ENCODE measurements at places on chromosomes 12 and 14.

DNA sequence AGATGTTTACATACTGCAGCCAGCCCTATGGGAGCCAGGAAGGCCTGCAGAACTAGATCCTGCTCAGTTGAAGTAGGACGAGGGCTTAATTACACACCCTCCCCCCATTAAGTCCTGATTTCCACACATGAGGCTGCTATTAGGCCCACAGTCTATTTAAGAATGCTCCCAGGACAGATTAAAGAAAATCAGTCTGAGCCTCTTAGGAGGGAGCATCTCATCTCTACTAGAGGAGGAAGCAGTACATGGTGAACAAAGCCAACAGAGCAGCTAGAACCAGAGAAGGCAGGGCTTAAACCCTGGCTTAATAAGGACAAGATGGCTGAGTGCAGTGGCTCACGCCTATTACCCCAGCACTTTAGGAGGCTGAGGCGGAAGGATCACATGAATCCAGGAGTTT lies 55.8 kb upstream of the ARHGAP5 start:
- DNase-seq: no peak

- DNase-seq: no peak
These were observed 80.7 kb downstream of the SLC38A1 start for GRCh38 chr12:46188170-46188569.

DNA sequence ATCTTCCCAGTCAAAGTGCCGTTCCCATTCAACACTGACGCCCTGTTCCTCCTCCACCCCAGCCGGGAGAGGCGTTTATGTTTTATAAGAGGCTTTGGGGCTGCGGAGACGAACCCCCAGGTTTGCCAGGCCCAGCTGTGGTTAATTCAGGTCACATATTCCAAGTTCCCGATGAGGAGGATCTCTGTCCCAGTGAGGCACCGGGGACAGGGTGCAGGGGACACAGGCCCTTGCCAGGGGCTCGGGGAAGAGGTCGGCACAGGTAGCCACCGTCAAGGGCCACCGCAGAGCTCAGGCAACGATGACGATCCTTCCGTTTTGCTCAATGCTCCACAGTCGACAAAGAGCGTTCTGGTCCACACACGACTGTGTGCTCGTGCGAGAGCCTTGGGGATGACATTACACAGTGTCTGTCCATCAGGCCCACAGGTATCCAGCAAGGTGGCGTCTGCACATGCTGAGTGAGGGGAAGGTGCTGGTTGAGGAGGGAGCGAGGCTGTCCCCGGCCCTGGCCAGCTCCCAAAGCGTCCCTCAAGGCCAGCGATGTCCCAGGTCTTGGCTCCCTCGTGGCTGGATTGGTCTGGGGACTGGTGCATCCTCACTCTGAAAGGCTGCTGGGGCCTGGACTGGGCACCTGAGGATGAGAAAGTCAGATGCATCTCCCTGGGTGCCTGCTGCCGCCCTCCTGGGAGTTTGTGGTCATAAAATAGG lies 189.2 kb upstream of the C14orf180 start:
- DNase-seq: no peak

- no peak for DNase-seq
These were observed 329.6 kb downstream of the ADGRD1 start for GRCh38 chr12:131283191-131283861.

GRCh38 chr14:89649451-89650075 lies 232.5 kb upstream of the FOXN3 start:
- no peak for DNase-seq

DNA sequence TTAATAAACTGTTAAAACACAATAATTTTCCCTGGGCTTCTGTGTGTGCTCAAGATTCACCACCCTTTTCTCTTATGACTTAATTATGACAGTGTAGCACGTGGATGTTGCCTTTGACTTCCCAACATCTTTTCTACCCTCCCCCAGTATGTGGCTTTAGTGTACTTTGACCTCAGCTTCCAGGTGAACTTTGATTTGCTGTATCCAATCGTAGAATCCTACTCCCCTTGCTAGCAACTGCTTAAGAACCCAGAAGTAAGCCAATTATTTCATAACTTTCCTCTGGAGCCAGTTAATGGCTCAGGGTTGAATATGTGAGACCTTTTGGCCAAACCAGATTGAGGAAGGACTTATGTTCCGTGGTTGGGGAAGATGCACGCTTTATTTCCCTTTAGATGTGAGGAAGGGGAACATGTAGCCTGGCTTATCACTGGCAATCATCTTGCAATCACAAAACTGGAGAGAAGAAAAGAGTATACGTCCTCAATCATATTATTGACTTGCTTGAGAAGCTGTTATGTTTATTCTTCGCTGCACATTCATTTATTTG lies 259.6 kb upstream of the ATP2B1 start:
- DNase-seq: no peak

DNA sequence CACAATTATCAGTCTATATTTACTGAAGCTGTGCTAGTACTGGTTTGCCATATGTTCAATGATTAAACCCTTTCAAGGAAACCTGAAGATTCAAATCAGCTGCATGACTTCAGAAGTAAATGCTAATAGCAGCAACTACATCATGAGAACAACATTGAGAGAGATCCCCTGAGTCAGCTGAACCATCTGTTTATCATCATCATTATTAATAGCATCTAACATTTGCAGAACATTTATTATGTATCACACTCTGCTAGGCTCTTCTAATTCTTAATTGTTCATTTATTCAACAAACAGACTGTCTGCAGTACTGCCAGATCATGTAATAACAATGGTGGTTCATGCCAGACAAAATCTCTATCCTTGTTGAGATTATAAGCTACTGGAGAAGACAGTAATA lies 157.4 kb downstream of the KLHL28 start:
- DNase-seq: no peak

GRCh38 chr14:65210118-65210821 lies 108.0 kb upstream of the MAX start:
- no peak for DNase-seq

DNA sequence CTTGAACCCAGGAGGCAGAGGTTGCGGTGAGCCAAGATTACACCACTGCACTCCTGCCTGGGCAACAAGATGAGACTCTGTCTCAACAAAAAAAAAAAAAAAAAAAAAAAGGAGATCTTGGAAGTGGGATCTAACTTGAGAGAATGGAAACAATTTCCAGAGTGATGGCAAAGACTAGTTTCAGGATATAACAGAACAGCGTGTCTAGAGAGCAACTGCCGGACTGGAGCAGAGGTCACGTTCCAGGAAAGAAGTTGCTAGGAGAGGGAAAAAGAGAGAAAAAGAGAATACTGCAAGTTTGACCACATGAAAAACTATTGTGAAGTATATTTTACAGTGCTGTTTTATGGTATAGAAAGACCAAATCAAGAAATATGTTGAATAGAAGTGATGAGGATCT lies 118.0 kb downstream of the MON2 start:
- no peak for DNase-seq

GRCh38 chr14:35196571-35196970 lies 74.2 kb downstream of the PRORP start:
- no peak for DNase-seq

DNA sequence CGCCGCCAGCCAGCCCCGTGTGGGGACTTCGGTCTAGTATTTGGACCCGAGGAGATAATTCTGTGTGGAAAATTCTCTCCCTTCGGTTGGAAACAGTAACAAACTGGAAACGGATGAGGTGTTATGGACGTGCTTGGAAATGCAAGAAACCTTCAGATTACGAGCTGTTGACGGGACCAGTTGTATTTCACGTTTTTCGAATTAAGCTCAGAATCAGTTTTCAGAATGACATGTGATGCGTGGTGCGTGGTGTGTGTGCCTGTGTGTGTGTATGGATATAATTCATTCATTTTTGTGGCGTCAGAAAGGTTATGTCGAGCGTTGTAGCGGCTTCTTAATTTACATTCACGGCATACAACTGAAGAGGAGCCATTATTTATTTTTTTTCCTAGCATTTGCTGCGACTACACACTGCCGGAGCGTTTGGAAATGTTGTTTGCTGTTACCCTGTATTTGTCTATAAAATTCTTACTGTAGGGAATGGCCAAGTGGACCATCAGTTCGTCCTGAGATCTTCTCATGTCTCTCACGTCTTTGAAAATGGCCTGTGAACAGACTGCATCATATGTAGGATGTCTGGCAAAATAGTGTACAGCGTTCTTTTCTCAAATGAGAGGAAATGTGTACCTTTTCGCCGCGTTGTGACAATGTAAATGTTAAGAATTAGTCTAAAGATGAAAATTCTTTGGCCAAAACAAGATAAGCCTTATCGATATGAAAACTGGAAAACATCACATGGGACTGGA lies 1.3 kb downstream of the TRAF3 start:
- DNase-seq: peak; percentile 15

GRCh38 chr14:22533057-22533704 lies 55.8 kb downstream of the DAD1 start:
- no peak for DNase-seq

DNA sequence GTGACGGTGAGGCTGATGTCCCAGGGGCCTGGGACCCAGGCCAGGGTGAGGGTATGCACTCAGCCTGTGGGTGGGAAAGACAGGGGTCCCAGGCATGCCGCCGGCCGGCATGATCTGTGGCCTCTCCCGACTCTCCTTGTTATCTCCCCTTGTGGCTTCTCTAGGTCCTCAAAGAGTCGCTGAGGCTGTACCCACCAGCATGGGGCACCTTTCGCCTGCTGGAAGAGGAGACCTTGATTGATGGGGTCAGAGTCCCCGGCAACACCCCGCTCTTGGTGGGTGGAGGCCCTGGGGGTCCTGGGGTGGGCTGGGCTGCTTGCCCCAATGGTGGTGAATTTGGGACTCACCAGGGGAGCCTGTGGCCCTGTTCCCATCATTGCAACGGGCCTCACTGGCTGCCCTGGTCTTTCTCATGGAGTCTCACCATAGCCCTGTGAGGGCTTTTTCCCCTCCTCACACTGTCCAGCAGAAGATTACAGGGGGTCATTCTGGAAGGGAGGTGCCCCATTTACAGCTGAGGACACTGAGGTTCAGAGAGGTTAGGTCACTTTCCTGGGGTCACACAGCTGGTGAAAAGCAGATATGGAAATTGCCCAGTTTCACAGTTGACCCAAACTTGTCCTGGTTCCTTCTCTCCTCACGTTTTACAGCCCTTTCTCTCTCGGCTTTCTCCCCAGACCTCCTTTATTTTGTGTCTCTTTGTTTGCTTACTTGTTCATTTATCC lies 37.9 kb downstream of the CYP46A1 start:
- DNase-seq: no peak

- no peak for DNase-seq
These were observed 152.2 kb downstream of the CHST11 start for GRCh38 chr12:104608998-104609397.

GRCh38 chr12:34406228-34406995 lies 384.1 kb downstream of the ALG10 start:
- DNase-seq: no peak

- no peak for DNase-seq
These were observed 36.2 kb upstream of the FBXO21 start for GRCh38 chr12:117226505-117226904.

DNA sequence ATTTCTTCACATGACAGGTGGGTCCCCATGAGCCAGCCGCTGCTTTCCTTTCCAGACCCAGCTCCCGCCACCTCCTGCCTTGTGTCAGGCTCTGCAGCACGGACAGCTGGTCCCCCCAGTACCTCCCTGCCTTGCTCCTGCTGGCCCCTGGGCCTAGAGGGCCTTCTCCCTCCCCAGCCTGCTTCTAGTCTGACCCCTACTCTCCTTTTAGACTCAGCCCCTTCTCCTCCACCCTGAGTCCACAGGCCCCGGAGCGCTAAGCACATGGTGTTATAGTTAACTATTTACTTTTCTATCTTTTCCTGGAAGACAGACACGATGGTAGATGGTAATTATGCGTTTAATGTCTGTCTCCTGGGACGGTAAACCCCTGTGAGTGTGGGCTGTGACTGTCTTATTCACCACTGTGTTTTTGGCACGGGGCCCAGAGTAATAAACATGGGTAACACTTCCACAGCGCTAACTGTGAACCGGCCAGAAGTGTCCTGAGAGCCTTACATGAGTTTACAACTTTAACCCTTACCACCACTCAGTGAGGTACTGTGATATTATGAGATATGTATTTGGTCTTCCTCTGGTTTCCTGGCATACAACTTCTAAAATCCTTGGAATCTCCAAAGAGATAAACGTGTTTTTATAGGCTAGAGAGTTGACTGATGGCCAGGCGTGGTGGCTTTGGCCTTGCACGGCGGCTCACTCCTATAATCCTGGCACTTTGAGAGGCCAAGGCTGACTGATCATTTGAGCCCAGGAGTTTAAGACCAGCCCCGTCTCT lies 41.2 kb downstream of the DGLUCY start:
- DNase-seq: no peak

DNA sequence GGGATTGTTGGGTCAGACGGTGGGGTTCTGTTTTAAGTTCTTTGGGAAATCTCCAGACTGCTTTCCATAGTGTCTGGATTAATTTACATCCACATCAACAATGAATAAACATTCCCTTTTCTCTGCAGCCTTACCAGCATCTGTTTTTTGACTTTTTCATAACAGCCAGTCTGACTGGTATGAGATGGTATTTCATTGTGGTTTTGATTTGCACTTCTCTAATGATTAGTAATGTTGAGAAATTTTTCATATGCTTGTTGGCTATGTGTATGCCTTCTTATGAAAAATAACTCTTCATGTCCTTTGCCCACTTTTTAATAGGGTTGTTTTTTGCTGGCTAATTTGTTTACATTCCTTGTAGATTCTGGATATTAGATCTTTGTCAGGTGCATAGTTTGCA lies 140.8 kb upstream of the CNTN1 start:
- no peak for DNase-seq

DNA sequence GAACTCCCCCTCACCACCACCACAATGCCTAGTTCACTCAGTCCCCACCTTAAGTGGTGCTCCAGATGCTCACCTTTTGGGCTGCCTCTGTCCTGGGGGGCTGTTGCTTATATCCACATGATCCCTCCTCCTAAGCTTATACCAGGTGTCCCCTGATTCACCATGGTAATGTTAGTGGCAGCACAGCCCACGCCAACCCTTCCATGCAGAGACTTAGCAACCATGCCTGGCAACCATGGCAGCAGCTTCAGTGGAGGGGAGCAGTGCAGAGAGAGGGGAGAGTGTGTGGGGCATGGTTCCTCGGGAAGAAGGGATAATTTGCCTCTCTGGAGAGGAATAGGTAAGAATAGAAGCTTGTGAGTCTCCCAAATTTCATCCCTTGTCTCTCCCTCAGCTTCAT lies 1.2 kb upstream of the DDN start:
- DNase-seq: no peak

DNA sequence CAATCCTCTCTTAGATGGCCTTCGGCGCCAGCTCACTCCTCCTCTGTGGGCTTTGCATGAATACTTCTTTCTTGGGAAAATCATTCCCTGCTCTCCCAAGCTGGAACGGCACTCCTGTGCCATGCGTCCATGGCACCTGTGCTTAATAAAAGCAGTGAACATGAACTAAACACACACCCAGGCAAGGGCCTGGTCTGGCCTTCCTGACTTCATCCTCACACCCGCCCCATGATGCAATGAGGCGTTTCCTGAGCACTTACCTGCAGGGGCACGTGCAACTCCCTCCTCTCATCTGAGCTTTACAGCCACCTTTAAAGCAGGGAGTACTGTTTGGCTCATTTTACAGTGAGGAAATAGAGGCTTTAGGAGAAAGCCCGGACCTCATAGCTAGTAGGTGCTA lies 219.8 kb downstream of the SLC41A2 start:
- no peak for DNase-seq

- DNase-seq: no peak
These were observed 283.2 kb downstream of the RPAP3 start for GRCh38 chr12:47422611-47423010.

GRCh38 chr14:76034566-76034965 lies 49.0 kb downstream of the IFT43 start:
- DNase-seq: no peak

GRCh38 chr12:50070314-50071060 lies 13.1 kb downstream of the ASIC1 start:
- DNase-seq: no peak
